ENCODE measurements at places on chromosomes 1 and 21.

DNA sequence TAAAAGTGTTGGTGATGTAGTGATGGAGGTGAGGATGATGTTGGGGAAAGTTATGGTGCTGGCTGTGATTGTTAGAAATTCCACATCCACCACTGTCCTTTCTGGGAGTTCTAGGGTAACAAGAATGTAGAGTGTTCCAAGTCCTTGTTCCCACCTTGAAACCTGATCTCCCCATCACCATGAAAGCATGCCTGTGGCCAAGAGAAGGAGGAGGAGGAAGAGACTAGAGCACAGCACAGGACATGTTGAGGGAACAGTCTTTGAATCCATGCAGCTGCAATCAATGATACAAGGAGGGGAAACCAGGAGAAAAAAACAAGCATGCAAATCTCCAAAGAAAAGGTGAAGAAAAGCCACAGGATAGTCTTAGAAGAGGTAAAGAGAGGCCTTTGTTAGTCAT lies 45.9 kb upstream of the ARTN start:
- DNase-seq = no peak

DNA sequence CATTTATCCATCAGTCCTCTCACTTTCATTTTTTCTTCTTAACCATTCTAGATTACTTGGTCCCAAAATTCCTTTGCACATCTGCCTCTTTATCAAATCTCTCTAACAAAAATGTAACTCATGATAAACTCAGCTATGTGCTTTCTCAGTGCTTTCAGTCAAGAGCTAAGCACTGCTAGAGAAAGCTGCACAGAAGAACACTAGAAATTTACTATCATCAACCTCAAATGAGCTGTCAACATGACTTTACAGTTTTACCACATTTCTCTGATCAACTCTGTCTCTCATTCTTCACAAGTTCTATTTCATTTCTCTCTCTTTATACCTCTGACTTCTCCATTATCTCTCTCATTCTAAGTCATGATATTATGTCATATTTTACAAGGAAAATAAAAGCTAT lies 54.2 kb upstream of the PRKACB start:
- no peak for DNase-seq

GRCh38 chr1:241702442-241703373 lies 50.6 kb downstream of the WDR64 start:
- no peak for DNase-seq

- DNase-seq = no peak
Observed at GRCh38 chr1:157119448-157119847, 18.7 kb downstream of the ETV3 start.

DNA sequence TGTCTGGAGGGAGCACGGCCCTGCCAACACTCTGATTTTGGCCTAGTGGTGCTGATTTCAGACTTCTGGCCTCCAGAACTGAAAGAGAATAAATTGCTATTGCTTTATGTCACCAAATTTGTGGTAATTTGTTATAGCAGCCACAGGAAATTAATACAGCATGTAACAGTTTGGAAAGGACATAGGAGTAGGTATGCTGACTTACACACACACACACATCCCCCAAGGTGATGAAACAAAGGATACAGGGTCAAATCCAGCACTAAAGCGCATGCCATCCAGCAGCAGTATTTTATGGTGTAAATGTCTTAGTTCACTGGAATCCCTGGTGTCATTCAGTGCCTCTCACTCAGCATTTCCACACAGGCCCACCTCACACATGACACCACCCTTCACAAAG lies 72.2 kb upstream of the MAN1A2 start:
- no peak for DNase-seq

- DNase-seq = no peak
Observed at GRCh38 chr1:9192578-9193232, 41.9 kb upstream of the H6PD start.

DNA sequence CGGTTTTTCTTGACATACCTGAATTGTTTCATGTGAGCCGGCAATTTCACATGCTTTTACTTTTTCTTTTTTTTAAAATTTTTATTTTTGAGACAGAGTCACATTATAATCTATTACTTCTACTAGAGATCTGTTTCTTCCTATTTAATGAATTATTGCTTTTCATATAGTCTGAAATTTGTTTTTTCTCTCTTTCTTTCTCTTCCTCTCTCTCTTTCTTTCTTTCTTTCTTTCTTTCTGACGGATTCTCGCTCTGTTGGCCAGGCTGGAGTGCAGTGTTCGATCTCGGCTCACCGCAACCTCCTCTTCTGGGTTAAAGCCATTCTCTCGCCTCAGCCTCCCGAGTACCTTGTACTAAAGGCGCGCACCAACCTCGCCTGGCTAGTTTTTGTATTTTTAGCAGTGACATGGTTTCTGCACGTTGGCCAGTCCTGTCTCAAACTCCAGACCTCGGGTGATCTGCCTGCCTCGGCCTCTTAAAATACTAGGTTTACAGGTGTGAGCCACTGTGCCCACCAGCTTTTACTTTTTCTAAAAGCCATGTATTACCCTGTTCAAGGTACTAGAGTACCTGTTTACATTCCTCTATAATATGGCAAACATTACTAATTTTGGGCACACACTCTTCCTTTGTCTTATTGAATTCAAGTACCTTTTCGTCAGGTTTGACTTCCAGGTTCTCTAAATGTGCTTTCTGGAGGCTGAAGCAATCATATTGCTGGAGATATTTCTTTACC lies 86.5 kb upstream of the RHOU start:
- no peak for DNase-seq

- no peak for DNase-seq
Observed at GRCh38 chr1:156081180-156081916, 917 bp downstream of the MEX3A start.

- DNase-seq = no peak
Observed at GRCh38 chr1:173258479-173259264, 51.5 kb upstream of the TNFSF4 start.

DNA sequence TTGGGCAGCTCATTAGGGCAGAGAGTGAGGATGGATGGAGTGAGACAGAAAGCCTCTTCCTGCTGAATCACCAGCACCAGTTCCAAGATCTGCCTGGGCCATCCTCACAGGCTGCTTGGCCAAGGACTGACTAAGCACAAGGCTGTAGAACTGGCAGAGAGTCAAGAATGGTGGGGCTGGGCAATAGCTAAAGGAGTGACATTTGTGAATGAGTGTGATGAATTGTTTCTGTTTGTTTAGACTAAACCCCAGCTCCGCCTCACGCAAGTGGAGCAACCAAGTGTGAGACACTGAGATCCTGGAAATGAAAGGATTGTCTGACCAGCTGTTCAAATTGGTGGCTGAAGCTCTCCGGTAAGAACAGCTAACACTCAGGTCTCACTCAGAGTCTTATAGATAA lies 38.6 kb downstream of the BRINP2 start:
- DNase-seq = no peak

GRCh38 chr1:21278860-21279845 lies 11.1 kb downstream of the ECE1 start:
- DNase-seq = no peak

DNA sequence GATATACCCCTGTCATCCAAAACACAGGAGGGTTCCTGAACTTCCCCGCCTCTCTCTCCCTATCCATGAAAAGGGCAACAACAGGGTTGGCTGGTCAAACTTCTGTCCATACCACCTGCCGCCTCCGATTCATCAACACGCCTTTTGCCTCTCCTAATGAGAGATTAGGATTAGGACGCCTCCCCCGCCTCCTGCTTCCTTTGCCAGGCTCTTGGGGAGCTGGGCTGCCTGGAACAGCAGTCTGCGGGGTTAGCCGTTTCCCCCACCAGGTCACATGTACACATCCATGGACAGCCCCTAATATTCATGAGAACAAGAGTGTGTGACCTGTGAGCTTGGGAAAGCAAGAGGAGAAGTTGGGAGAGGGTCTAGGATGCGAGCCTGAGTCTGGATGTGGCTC lies 2.3 kb upstream of the OPTC start:
- DNase-seq = no peak

GRCh38 chr21:32921632-32922230 lies 104.0 kb upstream of the OLIG2 start:
- peak; percentile 35 for DNase-seq

DNA sequence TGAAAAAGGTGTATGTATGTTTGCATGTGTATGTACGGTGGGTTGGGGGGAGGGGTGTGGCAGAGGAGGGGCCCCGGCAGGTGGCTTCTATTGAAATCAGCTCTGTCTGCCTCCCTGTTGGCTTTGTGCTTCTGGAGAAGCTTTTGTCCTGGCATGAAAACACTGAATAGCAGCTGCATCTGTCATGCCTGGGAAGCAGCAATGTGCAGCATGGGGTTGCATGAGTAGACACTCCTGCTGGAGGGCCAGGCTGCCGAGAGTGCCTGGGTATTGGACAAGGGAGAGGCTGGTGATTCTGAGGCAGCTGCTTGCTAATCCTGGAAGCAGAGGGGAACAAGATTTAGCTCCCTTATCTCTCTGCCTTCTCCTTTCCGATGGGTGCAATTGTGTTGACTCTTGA lies 20.5 kb downstream of the MAPKAPK2 start:
- no peak for DNase-seq

- no peak for DNase-seq
Observed at GRCh38 chr1:44640200-44640853, 34.0 kb downstream of the TMEM53 start.

GRCh38 chr1:200039849-200040474 lies 12.5 kb downstream of the NR5A2 start:
- no peak for DNase-seq

GRCh38 chr1:197620714-197621163 lies 154.5 kb downstream of the DENND1B start:
- DNase-seq = no peak

- DNase-seq = no peak
Observed at GRCh38 chr1:241839369-241839979, 8.5 kb upstream of the EXO1 start.

- no peak for DNase-seq
Observed at GRCh38 chr1:28887835-28888682, 26.3 kb upstream of the EPB41 start.

DNA sequence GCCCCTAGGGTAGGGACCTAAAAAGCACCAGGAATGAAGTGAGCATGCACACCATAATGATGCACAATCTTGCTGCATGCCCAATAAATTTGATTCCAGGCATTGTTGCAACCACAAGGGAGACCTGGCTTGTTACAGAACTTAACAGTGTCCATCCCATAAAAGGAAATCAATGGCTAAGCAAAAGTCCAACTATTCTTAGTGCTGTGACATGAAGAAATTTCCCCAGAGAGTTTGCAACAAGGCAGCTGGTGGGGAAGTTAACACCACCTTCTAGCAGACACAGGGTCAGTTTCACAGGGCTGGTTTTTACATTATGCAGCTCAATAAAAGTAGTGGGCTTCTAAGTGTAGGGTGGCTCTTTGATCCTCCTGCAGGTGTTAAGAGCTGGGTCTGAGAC lies 221.1 kb downstream of the KCNJ6 start:
- DNase-seq = no peak

DNA sequence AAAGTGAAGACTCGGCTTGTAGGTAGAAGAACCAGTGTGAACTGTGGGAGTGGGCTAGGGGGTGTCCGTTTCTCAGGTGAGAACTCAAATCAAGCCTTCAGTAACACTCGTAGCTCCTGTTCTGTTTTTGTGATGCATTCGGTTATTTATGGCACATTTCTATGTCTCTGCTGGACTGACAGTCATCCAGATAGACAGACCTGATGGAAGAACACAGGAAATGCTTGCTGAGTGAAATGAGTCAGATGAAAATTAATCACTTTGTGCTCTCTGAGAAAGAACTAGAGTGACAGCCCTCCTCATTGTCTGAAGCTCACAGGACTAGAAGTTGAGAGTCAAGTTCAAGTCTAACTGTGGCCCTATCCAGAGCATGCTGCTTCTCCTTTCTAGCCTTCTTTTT lies 360.1 kb upstream of the PLXNA2 start:
- no peak for DNase-seq

- no peak for DNase-seq
Observed at GRCh38 chr1:42646056-42646455, 12.2 kb upstream of the PPIH start.

DNA sequence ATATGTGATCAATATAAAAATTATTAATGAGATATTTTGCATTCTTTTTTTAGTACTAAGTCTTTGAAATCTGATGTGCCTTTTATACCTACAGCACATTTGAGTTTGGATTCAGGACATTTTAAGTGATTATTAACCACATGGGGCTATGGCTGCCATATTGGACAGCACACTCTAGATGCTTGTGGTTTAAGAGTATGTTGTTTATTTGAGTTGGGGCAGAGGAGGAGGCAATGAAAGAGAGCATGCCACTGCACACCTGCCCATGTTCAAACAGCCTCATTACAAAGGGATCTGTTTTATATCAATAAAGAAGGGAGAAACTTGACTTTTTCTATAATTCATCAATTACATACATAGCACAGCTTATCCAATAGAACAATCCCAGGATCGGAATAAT lies 99.4 kb upstream of the EDEM3 start:
- no peak for DNase-seq

GRCh38 chr21:34276711-34277425 lies 86.9 kb upstream of the KCNE2 start:
- no peak for DNase-seq

GRCh38 chr1:26164036-26164860 lies 4.5 kb downstream of the C1orf232 start:
- DNase-seq = peak; percentile 72

DNA sequence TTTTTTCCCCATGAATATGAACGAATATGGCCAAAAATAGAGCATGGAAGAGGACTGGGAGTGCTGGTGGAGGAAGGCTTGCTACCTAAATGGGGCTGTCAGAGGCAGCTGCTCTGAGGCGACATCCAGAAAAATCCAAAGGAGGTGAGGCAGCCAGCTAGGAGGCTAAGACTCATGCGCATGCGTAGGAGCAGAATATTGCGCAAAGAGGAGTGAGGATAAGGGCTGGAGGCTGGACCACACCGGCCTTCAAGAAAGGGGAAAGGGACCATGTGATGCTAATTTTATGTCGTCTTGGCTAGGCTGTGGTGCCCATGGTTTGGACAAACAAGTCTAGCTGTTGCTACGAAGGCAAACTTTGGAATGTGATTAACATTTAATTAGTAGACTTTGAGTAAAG lies 30.5 kb downstream of the HEYL start:
- no peak for DNase-seq

GRCh38 chr1:114502080-114502479 lies 8.9 kb downstream of the TRIM33 start:
- no peak for DNase-seq

DNA sequence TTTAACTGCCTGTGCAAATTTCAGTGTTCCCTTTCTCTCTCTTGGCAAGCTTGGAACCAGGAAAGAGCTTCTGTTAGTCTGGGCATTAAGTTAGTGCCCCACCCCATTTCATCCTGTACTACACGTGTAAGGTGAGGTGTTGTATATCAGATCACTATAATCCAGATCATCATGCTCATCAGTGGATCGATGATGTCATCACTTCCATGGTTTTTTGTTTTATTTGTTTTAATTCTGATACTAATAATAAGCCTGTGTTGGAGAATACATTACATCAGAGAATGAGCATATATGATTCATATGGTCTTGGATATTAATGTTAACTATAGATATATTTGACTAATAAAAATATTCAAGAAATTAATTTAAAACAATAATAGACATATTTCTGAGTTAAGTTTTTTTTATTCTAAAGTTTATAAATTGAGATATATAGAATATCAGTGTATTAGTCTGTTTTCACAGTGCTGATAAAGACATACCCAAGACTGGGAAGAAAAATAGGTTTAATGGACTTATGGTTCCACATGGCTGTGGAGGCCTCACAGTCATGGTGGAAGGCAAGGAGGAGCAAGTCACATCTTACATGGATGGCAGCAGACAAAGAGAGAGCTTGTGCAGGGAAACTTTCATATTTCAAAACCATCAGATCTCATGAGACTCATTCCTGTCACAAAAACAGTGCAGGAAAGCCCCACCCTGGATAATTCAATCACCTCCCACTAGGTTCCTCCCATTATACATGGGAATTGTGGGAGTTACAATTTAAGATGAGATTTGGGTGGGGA lies 588.3 kb upstream of the B3GALT2 start:
- DNase-seq = no peak

GRCh38 chr1:104574620-104575019 lies 824.9 kb downstream of the AMY1C start:
- no peak for DNase-seq
